NCI-H1694 (cell line): ENCODE measurements at places on chromosomes 12 and 14.

- DNase-seq = no peak
Measured at GRCh38 chr12:54593725-54594124, 5.3 kb upstream of the PPP1R1A start.

DNA sequence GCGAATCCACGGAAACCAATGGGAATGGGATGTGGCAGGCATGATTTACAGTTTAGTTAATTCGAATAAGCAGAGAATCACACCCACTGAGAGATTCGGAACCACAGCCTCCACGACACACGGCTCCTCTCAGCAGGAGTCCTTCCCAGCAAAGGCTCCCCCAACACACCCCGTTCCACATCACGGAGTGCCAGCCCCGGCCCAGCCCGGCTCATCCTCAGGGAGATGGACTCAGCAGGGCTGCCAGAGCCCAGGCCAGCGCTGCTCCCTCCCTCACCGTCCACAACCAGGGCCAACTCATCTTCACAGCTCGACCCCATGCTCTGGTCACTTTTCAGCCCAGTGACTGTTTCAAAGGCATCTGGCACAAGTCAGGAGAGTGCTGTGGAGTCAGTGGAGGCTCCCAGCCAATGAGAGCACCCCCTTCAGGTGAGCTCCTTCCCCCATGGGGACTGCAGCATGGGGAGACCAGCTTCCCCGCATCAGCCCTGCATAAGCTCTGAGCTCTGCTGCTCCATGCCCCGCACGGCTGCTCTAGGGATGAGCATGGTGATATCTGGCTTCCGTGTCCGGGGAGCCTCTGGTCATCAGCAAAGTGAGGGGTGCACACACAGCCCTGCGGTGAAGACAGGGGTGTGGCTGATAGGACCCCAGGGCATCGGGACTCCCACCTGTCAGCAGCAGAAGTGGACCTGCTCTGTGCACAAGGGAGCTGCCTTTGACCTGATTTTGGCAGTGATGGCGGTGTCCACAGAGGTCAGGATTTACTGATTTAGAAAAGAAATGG lies 238.8 kb upstream of the SFSWAP start:
- DNase-seq = no peak

- no peak for DNase-seq
Measured at GRCh38 chr12:59405992-59406391, 189.8 kb upstream of the SLC16A7 start.

GRCh38 chr12:67720351-67720856 lies 71.9 kb downstream of the DYRK2 start:
- no peak for DNase-seq

- no peak for DNase-seq
Measured at GRCh38 chr14:64865109-64865508, 14.6 kb downstream of the SPTB start.

GRCh38 chr14:24310646-24311604 lies at the start of gene LTB4R:
Gene LTB4R, plus strand, starts transcription at chr14:24311502. Its CDS starts 4,150 bp downstream, at chr14:24315652.
- DNase-seq = no peak

- DNase-seq = no peak
Measured at GRCh38 chr14:105617201-105617777, 90.9 kb downstream of the TMEM121 start.

DNA sequence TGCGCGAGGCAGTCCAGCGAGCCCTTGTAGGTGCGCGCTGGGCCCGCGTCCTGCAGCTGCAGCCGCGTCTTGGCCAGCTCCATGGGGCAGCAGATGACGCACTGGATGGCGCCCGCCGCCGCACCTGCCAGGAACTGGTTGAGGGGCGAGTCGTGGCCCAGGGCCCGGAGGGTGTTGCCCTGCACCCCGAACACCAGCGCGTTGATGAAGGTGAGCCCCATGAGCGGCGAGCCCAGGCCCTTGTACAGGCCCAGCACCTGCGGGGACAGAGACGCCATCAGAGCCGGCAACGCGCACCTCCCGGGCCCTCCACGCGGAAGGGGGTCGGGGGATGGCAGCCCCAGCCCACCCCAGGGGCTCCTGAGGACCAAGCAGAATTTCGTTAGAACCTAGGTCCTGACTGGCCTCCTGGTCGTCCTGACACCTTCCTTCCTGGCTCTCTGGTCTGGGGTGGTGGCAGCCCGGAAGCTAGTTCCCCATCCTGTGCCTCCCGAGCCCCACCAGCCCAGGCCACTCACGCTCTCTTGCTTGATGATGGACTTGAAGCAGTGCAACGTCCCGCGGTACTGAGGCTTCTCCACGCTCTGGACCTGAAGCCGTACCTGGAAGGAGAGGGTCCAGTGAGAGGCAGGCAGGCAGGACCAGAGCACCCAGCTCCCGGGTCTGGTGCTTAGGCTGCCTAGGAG lies 13.3 kb downstream of the SLC25A29 start:
- no peak for DNase-seq

DNA sequence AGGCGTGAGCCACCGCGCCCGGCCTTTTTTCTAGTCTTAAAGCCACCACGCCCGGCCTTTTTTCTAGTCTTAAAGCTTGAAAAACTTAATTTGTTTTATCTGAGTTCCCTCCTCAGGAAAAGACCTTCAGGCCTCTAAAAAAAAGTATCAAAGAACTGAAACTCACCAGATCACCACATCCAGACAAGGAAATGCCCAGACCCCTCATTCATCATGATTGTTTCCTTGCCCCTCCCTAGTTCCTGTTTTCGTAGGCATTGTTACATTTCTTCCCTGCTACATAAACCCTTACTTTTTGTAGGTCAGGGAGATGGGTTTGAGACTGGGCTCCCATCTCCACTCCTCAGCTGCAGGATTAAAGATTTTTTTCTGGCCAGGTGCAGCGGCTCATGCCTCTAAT lies 21.1 kb upstream of the VWF start:
- no peak for DNase-seq

GRCh38 chr12:69321351-69321750 lies 26.8 kb upstream of the LYZ start:
- no peak for DNase-seq

DNA sequence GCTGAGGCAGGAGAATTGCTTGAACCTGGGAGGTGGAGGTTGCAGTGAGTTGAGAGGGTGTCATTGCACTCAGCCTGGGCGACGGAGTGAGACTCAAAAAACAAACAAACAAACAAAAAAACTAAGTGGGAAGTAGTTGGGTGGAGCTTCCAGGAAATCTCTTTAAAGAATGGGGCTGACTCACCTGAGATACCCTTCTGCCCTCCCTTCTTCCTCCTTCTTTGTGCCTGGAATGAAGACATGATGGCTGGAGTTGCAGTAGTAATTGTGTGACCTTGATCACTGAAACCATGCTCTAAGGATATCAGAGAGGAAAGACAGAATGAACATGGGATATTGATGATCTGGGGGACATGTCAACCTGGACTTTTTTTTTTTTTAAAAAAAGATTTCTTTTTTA lies 87.6 kb upstream of the MED13L start:
- DNase-seq = no peak

- no peak for DNase-seq
Measured at GRCh38 chr14:90979515-90979914, 80.9 kb downstream of the RPS6KA5 start.

DNA sequence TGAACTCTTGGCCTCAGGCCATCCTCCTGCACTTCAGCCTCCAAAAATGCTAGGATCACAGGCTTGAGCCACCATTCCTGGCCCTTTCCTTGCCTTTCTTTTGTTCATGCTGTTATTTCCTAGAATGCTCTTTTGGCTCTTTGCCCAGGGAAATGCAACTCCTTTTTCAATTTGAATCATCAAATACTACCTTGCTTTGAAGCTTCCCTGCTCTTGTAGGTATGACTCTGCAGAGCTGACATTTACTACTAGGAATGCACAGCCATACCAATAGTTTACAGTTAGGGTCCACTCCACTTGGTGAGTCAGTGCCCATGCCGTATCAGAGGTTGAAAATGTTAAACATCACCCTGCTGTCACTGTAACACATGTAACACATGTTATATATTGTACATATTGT lies 107.0 kb upstream of the CRY1 start:
- DNase-seq = no peak

- no peak for DNase-seq
Measured at GRCh38 chr12:50547742-50548141, 43.0 kb downstream of the DIP2B start.

GRCh38 chr12:129331356-129332085 lies 478.2 kb downstream of the GLT1D1 start:
- DNase-seq = no peak

DNA sequence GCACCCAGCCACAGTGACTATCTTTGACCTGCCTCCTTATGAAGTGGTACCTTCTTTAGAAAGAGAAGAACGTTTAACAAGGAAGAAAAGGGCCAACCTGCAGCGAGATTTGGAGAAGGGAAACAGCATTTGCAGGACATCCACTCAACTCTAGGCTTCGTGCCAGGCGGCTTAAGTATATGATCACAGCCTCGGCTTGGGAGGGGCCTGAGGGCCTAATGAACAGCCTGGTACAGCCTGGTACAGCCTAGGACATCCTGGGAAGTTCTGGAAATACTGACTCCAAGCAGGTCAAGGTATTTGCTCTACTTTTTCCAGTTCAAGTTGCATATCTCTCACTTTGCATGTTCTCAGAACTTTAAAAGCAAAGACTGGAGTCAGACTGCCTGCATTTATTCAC lies 16.1 kb downstream of the HCAR2 start:
- DNase-seq = no peak

DNA sequence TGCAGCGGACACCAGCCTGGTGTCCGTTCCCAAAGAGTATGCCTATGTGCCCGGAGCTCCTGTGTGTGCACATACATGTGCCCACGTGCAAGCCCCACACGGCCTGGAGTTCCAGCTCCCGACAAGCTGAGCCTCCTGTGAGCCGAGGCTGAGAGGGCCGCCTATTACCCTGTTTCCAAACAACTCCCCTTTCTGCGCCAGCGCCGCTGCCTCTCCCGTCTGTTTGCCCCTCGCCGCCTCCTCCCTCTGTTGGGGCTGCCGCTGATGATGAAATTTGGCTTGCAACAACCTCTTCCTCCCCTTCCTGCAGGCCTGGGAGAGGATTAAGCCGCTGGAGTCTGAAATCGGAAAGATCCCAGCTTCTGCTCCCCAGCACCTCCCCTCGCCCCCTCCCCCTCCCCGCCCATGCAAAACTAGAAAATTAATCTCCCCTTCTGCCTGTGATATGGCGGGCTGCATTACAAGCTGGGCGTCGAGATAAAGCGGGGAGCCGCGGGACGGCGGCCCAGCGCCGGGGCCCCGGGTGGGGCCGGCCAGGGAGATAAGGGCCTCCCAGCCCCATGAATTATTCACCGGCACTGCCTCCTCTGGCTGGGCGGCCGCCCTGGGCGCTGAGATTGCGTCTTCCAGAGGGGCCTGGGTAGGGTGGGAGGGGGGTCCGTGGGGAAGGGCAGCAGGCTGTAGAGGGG lies 6.8 kb upstream of the ASIC1 start:
- DNase-seq = peak; percentile 70

DNA sequence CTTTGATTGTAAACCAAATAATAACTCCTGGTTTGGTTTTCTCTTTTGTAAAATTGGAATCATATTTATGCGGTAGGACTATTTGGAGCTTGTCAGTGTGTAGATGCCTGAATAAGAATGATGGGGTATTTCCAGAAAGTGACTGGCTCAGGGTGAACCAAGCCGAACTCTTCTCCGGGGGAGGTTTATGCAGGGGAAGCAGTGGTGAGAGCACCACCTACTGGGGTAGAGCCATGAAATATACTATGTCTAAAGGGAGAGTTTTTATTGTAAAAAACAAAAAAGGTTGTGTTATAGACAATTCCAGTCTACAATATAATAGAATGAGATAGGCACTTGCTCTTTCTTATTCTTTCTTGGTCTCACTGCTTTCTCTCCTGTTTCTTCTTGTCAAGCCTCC lies 222.9 kb upstream of the SLC16A7 start:
- no peak for DNase-seq

DNA sequence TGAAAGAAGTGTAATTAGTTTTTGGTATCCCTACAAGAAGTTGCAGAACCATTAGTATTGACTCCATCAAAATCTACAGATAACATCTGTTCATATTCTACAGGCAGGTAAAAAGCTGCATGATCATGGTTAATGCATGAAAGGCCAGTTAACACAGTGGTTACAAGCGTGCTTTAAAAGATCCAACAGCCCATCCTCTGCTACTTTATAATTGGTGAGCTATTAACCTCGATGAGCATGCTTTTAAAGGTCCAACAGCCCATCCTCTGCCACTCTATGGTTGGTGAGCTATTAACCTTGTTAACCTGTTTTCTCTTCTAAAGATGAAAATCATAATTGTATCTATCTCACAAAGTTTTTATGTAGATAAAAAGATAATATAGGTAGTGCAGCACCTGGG lies 289.3 kb downstream of the DUSP6 start:
- DNase-seq = no peak

- DNase-seq = no peak
Measured at GRCh38 chr12:30000401-30000800, 216.7 kb upstream of the TMTC1 start.

GRCh38 chr14:104731320-104732294 lies 7.6 kb downstream of the ADSS1 start:
- peak; percentile 55 for DNase-seq

DNA sequence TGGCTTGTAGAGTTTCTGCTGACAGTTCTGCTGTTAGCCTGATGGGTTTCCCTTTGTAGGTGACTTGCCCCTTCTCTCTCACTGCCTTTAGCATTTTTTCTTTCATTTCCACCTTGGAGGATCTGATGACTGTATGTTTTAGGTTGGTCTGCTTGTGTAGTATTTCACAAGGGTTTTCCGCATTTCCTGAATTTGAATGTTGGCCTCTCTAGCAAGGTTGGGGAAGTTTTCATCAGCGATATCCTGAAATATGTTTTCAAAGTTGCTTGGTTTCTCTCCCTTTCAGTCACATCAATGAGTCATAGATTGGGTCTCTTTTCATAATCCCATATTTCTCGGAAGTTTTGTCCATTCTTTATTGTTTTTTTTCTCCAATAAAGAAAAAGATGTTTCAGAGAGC lies 11.4 kb downstream of the NOPCHAP1 start:
- no peak for DNase-seq

GRCh38 chr14:50941151-50941550 lies 3.1 kb downstream of the PYGL start:
- no peak for DNase-seq

GRCh38 chr12:31591380-31591901 lies 505 bp upstream of the DENND5B start:
- DNase-seq = no peak

DNA sequence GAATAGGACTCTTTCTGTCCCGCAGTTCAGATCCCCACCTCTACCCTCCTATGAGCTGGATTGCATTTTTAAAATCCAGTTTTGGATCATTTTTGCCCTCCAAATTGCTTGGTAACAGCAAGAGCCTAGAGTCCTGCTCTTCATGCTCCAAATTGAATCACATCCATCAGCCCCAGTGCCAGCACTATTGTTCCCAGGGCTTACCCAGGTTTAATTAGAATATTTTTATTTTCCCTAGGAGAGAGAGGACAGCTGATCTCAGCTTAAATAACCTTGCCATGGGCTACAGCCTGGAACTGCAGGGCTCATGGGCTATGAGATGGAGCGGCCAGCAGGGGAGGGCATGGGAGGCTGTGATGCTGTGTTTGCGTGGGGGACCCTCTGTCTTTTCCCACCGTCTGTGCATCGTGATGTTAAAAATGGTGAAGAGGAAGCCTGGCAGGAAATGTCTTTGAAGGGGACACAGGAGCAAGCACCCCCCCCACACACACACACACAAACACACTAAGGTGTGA lies 59.4 kb upstream of the WSCD2 start:
- no peak for DNase-seq
